Endothelial cell (in vitro differentiated cells): ENCODE measurements at places on chromosomes 6 and 20.
A peak's percentile ranks its signal among the peaks of the same experiment; 100 is the strongest.

DNA sequence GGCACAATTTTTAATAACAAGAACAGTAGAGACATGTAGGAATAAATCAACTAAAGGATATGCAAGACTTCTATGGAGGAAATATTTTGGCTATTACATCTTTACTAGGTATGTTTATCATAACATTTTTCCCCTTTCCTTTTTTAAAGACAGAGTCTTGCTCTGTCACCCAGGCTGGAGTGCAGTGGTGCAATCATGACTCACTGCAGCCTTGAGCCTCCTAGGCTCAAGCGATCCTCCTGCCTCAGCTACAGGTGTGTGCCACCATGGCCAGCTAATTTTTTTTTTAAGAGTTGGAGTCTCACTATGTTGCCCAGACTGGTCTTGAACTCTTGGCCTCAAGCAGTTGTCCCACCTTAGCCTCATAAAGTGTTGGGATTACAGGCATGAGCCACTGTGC is 37.0 kb downstream of the AKAP7 start:
- DNase-seq, result no peak

- DNase-seq, result no peak
These were observed 110.3 kb downstream of the CARMIL1 start for GRCh38 chr6:25389471-25389870.

DNA sequence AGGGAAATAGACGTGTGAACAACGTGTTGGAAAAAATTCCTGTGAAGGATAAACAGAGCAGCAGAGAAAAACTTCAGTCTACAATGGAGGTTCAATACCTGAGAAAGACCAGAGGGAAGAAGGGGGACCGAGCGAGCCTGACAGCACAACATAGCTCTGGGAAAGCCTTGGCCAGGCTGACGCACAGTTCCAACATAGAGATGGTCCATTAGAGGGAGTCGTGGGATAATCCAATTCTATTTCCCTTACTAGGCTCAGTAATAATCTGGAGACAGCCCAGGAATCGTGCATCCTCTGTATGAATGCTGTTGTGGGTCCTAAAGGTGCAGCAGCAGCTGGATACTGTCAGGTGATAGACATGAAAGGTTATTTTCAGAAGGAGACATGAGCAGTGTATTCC is 370.8 kb upstream of the BTBD3 start:
- DNase-seq, result no peak

DNA sequence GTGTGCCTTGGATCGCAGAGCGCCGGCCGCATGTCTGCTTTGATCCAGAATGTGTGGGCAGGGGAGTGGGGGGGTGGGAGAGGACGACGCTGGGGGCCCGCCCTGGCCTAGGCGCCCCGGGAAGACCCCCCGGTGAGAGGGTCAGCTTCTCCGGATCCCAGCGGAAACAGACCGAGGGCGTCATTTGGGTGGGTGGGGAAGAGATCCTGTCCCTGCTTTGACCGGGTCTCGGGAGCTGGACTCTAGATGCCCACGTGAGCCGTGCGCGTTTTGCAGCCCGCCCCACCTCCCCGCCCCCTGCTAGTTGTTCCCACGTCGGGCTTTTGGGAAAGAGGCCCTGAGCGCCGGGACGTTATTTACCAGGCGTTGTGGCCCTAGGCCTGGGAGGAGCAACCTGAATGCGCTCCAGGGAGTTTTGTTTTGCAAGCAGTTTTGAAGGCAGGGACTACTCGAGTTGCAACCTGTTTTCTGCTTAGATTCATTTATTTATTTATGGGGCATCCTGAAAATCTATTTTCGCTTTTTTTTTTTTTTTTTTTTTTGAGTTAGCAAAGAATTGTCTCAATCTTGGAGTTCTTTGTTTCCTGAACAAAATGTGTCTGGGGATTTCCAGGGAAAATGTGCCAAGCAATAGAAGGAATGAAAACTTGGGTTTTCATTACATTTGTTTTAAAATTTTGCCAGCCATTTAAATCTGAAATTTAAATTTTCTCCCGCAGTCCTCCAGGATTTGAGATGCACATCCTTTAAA is 1.6 kb downstream of the DSP start:
- DNase-seq, result peak; percentile 75

DNA sequence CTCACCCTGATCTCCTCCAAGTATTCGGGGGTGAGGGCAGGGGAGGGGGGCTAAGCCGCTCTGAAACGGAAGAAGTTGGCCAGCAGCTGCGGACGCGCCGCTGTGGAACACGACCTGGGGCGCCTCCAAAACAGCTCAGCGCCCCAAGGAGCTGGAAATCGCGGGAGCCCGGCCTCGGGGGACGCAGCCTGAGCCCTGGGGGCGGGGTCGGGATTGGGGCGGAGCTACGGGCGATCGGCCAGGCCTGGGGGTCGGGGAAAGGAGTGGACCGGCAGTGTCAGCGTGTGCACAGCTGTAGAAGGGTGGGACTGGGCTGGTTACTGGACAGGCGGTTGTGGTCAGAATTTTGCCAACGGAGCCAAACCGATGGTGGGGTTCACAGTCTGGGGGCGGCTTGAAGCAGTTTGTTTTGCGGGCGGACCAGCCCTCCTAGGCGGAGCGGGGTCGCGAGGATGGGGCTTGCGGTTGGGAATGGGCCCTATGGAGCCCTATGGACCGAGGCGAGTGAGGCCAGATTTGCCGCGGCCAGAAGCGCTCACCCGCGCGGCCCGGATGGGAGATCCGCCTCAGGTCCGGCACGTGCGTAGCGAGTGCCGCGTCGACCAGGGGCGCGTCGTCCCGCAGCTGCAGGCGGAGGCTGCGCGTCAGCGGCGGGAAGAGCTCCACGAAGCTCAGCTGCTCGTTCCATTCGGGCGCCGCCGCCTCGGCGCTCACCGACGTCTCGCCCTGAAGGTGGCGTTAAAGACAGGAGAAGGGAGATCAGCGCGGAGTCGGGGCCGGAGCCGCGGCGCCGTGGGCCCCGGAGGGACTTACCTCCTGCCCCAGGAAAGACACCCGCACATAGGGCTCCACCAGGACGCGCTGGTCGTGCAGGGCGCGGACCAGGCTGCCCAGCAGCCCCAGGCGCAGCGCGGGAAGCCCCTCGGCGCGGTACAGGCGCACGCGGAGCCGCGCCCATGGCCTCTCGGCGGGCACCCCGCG is 14.3 kb upstream of the SPAG4 start:
- peak; percentile 67 for DNase-seq

- no peak for DNase-seq
These were observed 1642.2 kb downstream of the KHDRBS2 start for GRCh38 chr6:60643870-60644269.

DNA sequence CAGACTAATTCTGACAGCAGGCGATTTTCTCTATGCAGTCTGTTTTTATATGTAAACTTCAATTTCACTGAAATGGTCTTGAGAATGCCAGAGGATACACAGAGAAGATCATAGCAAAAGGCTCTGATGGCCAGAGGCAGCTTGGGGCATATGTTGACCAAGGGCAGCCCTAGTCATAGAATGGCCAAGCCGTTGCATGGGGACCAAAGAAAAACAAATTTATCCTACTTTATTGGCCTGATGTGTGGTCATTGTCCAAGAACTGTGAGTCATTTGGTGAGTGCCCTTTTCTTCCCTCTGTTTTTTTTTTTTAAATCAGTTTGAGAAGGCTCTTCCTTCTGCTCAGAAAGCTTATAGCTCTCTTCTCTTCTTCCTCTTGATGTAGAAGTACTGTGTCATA is 5.8 kb downstream of the HDGFL1 start:
- DNase-seq, result no peak

GRCh38 chr6:46876126-46876525 is 45.6 kb downstream of the ADGRF5 start:
- DNase-seq, result peak; percentile 66

DNA sequence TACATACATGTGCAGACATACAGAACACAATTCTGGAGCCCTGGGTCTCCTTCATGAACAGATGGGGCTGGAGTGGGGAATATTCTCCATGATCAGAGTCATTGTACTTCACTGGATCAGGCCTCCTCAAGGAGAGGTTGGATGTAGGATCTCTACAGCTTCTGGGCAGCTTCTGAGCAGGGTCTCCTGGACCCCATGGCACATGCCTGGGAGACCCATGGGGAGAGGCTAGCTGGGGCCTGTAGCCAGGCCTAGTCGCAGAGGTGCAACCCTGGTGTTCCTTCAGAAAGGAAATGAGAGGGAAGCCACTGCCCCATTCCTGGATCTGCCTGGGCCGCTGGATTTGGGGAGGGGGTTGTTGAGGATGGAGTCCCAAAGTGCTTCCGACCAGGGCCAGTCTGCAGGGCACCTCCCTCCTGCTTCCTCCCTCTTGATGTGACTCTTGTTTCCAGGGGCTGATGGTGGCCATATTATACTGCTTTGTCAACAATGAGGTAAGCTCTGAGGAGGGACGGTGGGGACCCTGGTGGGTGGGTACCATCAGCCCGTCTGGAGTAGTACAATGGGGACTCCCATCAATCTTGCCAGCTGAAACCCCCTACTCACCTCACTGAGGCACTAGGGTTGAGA is 31.8 kb downstream of the GLP1R start:
- DNase-seq, result no peak

DNA sequence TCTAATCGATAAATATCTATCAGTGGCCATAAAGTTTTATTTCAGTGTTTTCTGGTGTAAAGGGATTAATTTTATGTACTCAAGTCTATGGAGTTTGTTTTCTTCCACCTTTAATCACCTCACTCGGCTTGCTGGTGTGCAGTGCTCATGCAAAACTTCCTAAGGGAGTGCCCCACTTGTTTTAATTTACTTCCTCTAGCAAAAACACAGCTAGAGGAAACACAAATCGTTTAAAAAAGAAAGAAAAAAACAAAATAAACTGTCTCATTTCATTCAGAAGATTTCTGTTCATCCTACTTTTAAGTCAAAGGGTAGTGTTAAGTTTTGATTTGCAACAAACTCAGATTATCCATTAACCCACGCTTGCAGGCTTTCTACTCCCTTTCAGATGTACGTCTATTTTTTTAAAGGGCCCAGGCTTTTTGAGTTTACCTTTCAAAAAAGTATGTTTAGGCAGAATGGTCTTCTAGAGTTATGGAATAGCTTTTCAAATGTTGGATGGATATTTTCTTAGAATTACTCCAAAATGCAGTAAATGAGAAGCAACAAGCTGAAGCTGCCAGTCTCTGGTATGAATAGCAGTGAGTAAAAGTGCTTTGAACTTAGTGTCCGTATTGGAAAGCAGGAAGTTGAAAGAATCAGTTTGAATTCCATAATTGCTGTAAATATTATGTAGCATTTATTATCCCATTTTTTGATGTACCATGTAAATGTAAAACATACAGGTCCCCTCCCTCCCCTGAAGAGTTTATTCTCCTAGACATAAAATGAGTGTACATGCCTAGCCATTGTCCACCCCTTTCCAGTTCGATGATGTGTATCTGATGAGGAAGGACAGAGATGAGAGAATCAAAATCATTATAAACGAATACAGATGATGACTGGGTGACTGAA is 113.3 kb downstream of the SLC16A10 start:
- no peak for DNase-seq

- peak; percentile 71 for DNase-seq
These were observed 32.3 kb downstream of the YTHDF1 start for GRCh38 chr20:63183422-63184146.

- no peak for DNase-seq
These were observed 124.1 kb downstream of the GRIK2 start for GRCh38 chr6:101517632-101518031.

GRCh38 chr6:167846997-167847606 is 20.4 kb downstream of the AFDN start:
- no peak for DNase-seq

DNA sequence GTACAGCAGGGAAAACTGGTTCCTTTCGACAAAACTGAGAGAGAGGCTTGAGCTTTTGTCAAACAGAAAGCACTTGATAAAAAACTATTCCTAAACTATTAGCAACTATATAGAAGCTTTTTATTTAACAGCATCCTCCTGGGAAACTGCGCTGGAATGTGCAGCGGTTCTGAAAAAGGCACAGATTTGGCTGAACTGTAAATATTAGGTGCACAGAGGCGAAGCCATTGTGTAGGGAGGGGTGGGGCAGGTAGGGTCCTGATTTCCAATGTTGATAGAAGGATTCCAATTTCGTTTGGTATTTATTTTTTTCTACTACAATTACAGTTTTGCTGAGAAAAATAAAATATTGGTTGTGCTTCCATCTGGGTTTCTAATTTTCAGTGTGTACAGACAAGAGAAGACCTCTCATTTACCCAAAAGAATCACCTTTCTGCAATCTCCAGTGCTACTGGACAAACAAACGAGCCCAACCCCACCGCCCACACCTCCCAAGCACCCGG is 698 bp upstream of the SH3BGRL2 start:
- DNase-seq, result no peak

DNA sequence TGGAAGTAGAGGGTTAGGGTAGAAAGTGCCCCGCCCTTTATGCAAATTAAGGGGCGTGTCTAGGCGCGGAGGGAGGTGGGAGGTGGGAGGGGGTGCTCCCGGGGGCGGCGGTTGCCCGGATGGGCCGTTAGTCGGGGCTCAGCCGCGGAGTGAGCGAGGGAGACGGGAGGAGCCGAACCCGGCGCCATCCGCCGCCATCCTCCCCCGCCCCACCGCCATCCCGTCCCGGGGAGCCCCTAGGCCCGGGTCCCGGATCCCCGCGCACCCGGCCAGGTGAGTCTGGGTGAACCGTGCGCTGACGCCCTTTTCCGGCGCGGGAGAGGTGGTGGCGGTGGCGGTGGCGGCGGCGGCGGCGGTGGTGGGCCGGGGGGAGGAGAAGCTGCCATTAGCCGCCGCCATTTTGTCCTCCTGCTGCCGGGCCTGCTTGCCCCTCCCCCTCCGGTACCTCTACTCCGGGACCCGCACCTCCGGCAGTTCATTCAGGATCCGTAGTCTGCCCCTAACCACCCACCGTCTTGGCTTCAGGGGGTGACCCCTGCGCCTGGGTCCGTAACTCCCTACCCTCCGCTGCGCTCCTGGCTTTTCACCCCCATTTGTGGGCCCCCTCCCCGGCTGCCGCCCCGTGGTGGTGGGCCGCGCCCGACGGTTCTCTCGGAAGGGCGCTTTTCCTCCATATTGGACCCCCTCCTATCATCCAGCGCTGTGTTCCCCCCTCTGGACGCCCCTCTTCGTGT is at the start of gene PRRC2A:
Gene PRRC2A, plus strand, starts transcription at position 130 of the 734 bp plus-strand sequence. CDS start 2,075 bp downstream, outside the sequence.
- DNase-seq, result peak; percentile 84

DNA sequence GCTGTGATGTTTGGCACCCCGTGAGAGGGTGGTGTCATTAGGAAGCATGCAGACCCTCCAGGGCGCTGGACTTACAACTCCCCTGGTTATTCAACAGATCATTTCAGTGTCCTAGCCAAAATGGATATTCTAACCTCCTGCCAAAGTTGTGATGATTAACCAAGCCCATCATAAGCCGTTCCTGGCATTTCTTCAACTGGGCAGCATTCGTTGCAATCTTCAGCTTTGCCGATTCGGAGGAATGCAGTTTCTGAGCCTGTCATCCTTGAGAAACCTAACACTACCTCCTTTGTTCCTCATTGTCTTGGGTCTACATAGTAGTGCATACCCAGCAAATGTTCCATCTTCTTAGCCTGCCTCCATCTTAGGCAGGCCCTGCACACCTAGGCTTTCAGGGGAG is 79.2 kb upstream of the MAP3K4 start:
- no peak for DNase-seq

- no peak for DNase-seq
These were observed 418.7 kb downstream of the CBLN4 start for GRCh38 chr20:55586610-55587009.
